MCF 10A (cell line): ENCODE measurements at places on chromosomes 3 and 15. TPM values are rescaled to one million over a fixed set of nuclear protein-coding genes. Genes with fewer than 3 reads are reported as not detected.

The RAB6B gene
- total RNA-seq: 0.96 and 1.1 TPM in 2 replicates

The NR1I2 gene
- not detected in 2 replicates for total RNA-seq

The EPHA3 gene
- total RNA-seq: not detected in 2 replicates

The GOLGA8G gene
- total RNA-seq: 0.09 TPM in 1 of 2 replicates, not detected in the other

The CCDC54 gene
- total RNA-seq: not detected in 2 replicates

The TMEM108 gene
- total RNA-seq: not detected in 2 replicates

The CLDN16 gene
- 0.23 TPM in 1 of 2 replicates, not detected in the other for total RNA-seq

The SPATA12 gene
- 0.12 TPM in 1 of 2 replicates, not detected in the other for total RNA-seq

The P2RY1 gene
- total RNA-seq: 0.28 and 0.49 TPM in 2 replicates

DNA sequence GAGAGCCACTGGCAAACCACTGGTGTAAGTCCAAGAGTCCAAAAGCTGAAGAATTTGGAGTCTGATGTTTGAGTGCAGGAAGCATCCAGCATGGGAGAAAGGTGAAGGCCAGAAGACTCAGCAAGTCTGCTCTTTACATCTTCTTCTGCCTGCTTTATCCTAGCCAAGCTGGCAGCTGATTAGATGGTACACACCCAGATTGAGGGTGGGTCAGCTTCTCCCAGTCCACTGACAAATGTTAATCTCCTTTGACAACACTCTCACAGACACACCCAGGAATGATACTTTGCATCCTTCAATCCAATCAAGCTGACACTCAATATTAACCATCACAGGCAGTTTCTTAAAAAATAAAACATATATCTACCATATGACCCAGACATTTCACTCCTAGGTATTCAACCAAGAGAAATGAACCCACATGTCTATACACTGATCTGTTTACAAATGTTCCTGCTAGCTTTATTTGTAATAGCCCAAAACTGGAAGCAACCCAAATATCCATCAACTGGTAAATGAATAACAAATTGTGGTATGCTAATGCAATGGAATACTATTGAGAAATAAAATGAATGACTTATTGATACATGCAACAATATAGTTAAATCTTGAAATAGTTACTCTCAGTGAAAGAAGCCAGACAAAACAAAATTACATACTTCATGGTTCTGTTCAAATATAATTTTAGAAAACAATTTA is 373.8 kb downstream of the ZNF385D start:
- DNase-seq: no peak

GRCh38 chr3:40187945-40188344 is 121.6 kb upstream of the EIF1B start:
- DNase-seq: no peak

DNA sequence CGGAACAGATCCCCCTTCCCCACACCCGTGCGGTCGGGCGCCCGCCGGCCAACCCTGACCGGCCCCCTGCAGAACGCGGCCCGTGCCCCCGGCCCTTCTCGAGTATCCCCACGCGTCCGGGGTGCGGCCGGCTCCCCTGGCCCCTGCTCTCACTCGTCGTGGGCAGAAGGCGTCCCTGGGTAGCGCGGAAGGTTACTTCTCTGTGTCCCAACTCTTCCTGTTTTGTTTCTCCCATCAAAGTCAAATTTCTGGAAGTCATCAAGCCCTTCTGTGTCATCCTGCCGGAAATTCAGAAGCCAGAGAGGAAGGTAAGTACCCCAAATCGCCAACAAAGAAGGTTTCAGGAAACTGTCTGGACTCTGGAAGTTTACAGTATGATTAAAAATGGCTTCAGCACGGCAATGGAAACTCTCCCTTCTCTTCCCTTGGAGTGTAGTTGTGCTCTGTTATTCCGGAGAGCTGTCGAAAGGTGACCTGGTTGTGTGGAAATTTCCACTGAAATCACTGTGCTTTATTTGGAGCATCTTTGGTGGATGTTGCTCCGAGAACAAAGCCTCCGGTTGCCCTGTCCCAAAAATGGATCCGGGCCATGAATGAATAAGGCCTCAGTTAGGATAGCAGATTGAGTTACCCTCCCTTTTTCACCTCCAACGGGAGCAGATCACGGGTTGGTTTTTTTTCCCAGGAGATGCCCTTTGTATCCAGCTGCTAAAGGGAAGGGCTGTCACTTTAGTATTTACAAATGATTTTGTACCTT is 536 bp downstream of the SEC61A1 start:
- DNase-seq: no peak

- peak; percentile 48 for DNase-seq
Observed at GRCh38 chr3:111730143-111730542, 128.9 kb upstream of the PHLDB2 start.

- DNase-seq: peak; percentile 93
Observed at GRCh38 chr3:69739204-69740102, at the start of gene MITF. TSS of gene MITF (plus strand) at chr3:69739464. CDS start at chr3:69739598, 134 bp downstream.

DNA sequence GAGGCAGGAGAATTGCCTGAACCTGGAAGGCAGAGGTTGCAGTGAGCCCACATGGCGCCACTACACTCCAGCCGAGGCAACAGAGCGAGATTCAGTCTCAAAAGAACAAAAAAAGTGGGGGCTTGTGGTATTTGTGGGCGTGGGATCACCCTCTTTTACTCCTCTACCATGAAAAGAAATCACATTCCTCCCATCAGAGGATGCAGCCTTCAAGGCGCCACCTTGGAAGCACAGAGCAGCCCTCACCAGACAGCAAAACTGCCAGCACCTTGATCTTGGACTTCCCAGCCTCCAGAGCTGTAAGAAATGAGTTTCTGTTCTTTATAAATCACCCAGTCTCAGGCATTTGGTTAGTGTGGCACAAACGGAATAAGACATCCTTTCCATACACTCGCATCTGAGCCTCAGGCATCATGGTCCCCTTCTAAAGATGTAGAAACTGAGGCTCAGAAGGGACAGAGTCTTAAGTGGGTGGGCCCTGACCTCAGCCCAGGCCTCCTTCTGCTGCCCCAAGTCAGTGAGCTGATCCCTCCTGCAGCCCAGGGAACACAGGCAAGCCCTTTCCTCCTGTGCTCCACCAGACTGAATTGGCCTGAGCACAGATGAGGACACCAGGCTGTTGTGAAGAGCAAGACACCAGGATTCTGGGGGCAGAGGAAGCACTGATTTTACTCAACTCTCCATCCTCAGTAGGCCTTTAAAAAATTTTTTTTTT is 201.7 kb upstream of the LINGO1 start:
- no peak for DNase-seq

- no peak for DNase-seq
Observed at GRCh38 chr3:127647166-127647844, 18.3 kb downstream of the PODXL2 start.

- DNase-seq: peak; percentile 35
Observed at GRCh38 chr15:76973362-76973743, 21.6 kb upstream of the PSTPIP1 start.

- DNase-seq: peak; percentile 23
Observed at GRCh38 chr3:100825574-100825973, 116.3 kb downstream of the TFG start.

- no peak for DNase-seq
Observed at GRCh38 chr3:103894162-103894822, 1459.5 kb downstream of the ZPLD1 start.

GRCh38 chr3:115666920-115667737 is 43.8 kb downstream of the GAP43 start:
- peak; percentile 13 for DNase-seq

DNA sequence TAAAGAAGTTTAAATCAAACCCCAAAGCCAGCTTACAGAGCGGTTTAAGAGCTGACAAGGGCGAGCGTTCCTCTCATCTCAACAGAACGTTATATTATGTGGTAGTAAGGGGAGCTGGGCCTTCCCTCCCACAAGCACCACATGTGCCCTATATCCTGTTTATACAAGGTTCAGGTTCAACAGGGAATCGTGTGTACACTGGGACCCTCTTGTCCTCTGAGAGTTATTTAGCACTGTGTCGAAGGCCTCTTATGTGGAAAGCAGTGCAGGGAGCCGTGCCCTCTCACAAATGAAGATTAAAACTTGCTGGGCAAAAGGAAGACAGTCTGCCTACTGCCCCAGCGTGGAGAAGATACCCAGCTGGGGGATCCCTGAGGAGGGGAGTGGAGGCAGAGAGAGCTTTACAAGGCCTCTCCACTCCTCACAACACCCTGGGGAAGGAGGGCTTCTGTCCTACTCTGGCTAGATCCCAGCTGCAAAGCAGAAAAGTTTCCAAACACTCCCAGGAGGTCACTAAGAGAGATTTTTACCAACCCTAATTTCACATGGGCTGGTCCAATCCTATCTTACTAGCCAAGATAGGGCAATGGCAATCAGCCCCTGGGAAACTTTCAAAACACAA is 2.9 kb downstream of the TLE3 start:
- no peak for DNase-seq

GRCh38 chr15:25678500-25678855 is 184.6 kb downstream of the ATP10A start:
- DNase-seq: no peak

DNA sequence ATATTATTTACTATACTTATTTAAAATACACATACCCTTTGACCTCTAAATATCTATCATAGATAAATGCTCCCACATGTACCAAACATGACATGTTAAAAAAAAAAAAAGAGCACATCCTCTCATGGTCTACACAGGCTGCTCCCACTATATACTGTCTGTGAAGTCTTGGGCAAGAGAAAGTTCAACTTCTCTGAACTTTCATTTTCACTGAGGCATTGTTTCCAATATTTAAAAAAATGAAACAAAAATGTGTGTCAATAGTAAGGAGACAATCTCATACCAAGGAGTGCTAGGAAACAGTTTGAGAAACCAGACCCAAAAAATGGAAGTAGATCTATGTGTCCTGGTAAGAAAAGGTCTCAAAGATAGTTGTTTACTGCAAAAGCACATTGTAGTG is 29.3 kb downstream of the SLC4A7 start:
- peak; percentile 1 for DNase-seq

GRCh38 chr3:8893001-8893400 is 70.3 kb downstream of the RAD18 start:
- no peak for DNase-seq

GRCh38 chr3:11632966-11633365 is 10.7 kb downstream of the VGLL4 start:
- no peak for DNase-seq

DNA sequence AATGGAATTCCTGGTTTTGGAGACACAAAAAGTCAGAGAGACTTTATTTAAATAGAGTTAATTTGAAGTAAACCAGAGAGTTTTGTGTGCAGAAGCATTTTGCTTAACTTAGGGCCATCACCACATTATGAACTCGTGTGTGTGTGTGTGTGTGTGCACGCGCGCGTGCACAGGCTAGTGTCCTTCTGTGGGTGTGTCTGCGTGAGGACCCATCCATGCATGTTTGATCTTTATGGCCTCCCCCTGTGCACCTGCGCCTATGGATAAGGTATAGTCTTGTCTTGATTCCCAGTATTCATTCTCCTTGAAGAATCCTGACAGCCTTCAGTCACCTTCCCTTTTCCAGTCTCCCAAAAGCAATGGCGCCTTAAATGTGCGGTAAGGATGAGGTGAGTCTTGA is 26.0 kb downstream of the MUC20 start:
- no peak for DNase-seq

GRCh38 chr3:14598143-14598569 is 53.4 kb upstream of the CCDC174 start:
- peak; percentile 45 for DNase-seq

GRCh38 chr3:152667267-152667666 is 167.7 kb upstream of the P2RY1 start:
- no peak for DNase-seq

DNA sequence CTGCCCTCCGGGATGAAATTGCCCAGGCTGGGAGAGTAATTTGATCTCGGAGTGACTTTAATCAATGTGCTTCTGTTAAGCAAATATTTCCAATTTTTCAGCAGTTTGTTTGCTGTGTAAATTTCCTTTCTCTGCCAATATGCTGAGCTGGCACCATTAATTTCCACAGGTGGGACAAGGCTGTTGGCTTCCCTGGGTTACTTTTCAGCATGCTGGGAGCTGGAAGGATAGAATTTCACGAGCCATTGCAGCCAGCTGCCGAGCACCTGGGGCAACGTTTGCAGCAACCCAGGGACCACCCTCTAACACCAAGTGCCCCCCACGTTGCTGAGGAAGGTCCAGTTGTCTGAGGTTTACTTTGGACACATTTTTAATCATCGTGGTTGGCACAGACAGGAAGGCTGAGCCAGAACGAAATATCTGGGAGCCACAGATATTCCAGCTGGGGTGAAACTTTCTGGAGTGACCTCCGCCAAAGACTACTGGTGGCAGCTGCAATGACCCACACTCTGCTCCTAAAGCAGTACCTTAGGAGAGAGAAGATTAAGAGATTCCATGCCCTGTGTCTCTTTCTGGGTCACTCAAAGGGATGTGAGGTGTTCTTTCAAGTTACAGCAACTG is 293.3 kb upstream of the RGMA start:
- no peak for DNase-seq

DNA sequence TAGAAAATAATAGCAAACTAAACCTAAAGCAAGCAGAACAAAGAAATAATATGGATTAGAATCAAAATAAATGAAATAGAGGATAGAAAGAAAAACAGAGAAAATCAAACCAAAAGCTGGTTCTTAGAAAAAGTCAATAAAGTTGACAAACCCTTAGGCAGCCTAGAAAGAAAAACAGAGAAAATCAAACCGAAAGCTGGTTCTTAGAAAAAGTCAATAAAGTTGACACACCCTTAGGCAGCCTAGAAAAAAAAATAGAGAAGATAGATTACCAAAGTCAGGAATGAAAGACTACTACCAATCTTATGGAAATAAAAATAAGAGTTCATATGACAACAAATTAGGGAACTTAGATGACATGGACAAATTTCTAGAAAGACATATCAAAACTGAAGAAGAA is 142.4 kb downstream of the LRRC28 start:
- DNase-seq: no peak

- no peak for DNase-seq
Observed at GRCh38 chr15:91947293-91947679, 93.8 kb downstream of the SLCO3A1 start.

- no peak for DNase-seq
Observed at GRCh38 chr3:176739159-176739558, 458.1 kb downstream of the TBL1XR1 start.

- DNase-seq: no peak
Observed at GRCh38 chr15:64891561-64891960, 20.1 kb upstream of the ANKDD1A start.
